ENCODE measurements at places on chromosomes 2 and 18.

DNA sequence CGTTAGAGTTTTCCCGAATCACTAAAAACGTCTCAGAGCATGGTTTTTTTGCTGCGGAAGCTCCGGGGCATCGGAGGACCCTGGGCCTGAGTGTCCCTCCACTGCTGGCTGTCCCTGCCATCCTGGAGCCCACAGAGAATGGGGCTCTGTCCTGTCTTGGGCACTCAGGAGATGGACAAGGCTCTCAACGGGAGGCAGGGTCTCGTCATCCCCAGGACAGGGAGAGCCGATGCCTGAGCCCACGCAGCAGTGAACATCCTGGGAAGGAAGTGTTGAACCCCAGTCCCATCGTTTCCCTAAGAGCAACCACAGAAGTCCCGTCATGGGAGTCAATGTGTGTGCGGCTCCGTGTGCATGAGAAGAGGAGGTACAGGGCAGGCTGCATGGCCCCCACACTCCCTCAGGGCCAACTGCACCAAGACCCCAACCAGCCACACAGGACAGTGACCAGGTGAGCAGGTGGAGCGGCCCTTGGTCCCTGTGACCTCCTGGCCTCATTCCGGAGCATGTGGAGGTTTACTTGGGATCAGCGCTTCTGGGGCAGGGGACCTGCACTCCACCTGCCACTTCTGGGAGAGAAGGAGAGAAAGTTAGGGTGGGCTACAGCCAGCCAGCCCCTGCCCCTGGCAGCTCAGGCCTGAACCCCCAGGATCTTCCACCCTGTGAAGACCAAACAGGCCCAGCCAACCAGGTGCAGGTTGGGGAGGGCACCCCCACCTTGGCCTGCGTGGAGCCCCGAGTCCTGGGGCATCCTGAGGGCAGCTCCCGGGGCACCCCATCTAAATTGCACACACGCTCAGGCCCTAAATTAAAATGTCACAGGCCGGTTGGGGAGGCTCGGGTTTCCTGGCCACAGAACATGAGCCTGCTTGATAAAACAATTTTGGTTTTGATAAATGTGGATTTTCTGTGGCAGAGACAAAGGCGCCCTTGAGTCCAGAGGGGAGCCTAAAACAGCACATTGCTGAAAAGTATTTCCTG is 3.1 kb upstream of the SNED1 start:
- DNase-seq: no peak

DNA sequence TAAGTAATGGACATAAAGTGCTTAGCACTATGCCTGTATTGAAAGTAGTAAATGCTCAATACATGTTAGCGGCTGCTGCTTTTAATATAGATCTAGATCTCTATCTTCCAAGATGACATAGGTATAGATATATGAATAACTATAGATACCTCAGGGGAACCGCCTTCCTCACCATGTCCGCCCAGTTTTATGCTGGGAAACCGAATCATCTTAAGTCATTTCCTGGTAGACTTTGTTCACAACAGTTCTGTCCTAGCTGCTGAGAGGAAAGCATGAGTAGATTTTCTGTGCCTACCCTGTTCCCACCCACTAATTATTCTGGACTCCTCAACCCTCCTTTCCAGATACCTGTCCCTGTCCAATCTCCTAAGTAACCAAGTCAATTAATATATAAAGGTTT is 21.6 kb upstream of the ITM2C start:
- DNase-seq: no peak

DNA sequence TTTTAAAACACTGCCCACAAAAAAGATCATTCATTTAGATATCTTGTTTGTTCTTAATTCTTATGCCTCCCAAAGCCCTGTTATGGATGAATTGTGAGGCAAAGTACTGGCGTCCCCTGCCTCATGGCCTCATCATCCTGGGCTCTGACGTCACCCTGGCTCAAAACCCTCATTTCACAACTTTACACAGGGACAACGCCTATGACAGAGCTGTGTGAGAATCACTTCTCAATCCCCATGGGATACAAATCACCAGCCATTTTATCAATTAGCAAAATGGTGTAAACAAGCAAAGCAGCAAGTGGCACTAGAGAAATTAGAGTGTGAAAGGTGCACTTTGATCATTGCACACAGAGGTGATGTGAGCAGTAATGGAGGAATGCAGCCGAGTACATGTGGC is 16.6 kb downstream of the FHOD3 start:
- no peak for DNase-seq

DNA sequence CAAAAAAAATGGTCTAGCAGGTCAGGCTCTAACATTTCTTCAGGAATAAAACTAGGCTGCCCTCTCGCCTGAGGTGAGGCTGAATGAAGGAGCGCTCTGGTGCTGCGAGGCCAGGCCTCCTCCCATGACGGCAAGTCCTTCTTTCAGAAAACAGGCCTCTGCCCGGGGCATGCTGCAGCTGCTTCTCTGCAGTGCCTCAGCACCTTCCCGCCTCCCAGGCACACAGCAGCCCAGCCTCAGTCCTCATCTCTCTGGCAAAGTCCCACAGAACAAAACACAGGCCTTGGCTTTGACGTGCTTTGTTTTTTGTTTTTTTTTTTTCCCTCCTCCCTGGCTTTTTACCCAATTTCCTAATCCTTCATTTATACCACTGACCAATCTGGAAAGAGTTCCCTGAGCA is 74.8 kb downstream of the BCL11A start:
- no peak for DNase-seq

GRCh38 chr18:44938720-44939665 is 258.3 kb downstream of the SETBP1 start:
- no peak for DNase-seq

GRCh38 chr2:15701341-15701907 is 109.8 kb downstream of the DDX1 start:
- no peak for DNase-seq

DNA sequence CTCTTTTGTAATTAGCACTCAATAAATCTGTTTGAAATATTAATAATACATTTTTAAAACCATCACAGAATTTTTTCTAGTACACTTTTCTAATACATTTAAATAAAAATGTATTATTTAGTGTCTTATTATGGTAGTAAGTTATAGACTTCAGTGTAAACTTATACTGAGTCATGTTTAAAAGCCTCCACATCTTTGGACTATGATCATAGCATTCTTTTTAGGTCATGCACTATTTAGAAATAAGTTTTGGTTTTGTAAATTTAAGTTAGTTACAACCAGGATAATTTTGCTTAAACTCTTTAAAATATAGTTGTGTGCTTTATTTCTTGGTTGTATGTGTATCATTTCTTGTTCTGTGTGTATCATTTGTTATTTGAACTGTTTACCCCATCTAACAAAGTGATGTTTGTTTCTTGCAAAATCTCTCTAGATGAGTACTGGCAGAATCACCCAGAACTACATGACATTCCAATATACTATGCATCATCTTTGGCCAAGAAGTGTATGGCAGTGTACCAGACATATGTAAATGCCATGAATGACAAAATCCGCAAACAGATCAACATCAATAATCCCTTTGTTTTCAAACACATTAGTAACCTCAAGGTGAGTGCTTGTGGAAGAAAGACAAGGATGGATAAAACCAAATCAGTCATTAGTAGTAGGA is 16.7 kb downstream of the CPSF3 start:
- no peak for DNase-seq

- DNase-seq: no peak
These were observed 14.1 kb upstream of the TXNL4A start for GRCh38 chr18:80002468-80002867.

GRCh38 chr18:36770315-36770946 is 58.4 kb downstream of the TPGS2 start:
- DNase-seq: no peak

DNA sequence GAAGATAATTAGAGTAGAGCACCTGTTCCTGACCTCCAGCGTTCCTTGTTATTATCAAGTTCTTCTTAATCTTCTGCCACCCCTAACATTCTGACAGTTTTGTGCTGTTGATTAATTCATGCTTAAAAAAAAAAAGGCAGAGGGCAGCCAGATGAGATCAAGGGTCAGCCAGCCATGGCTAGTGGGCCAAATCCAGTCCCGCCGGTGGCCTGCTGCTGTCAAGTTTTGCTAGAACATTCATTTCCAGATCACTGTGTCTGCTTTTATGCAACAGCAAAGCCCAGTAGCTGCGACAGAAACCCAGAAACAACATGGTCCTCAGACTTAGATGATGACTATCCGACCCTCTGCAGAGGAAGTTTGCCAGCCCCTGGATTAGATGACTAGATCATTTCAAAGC is 101.6 kb downstream of the RNF144A start:
- no peak for DNase-seq

GRCh38 chr18:3458952-3459853 is 9.2 kb downstream of the TGIF1 start:
- DNase-seq: no peak

DNA sequence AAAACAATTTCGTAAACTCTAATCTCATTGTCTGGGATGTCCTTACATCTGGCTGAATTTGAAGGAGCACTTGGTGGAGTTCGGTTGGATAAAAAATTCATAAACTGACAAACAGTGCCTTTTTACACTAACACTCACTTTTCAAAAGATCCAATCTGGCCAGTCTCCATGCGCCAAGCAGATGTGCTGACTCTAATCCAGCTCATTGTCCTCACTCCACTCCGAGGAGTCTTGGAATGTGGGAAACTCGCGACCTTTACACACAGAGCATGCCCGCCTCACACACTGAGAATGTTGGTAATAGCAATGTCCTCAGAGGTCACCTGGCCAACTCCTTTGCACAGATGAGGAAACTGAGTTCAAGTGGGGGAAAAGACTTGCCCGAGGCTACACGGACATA is 66.8 kb downstream of the XDH start:
- DNase-seq: no peak

DNA sequence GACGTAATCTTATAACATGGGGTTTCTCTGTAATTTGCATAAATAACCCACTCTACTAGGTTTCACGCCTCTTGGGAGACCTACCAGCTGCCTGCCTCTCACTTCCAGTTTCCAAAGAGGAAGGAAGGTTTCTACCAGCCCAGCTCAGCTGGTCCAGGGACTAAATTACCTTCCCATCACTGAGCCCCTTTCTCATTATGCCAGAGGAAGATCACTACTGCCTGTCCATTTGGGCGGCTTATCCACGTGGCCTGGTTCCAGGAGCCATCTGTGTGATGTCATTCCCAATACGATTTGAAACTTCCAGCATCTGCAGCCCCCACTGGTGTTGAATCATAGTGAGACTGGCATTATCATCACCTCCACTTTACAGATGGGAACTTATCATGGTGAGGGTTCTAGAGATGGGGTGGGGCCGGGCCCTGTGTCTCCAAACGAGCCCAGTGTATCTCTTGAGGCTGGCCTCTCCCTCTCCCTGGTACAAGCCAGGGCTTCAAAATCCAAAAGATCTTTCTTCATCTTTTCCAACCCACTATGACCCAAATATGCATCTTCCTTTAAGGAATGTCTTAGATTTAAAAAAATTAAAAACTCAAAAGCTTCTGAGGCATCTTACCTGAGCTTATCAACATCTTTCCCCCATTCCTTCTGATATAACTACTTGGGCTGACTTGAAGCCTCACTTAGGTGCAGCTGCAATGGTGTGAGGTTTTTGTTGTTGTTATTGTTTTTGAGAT is 140.8 kb downstream of the DDX1 start:
- DNase-seq: no peak

GRCh38 chr2:133503323-133503722 is 64.9 kb downstream of the NCKAP5 start:
- no peak for DNase-seq

DNA sequence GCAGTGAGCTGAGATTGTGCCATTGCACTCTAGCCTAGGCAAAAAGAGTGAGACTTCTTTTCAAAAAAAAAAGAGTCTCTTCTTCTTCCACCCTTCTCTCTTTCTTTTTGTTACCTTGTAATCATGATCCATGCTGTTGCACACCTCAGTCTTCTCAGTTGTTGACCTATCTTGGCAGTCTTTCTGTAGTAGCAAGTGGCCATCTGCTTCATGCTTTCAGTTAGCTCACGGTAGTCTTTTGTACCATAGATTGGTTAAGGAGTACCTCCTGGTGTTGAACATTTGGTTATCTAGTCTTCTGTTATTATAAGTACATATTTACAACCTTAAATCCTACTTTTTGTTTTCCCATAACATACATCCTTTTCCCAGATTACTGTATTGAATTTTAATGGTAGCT is 3.1 kb downstream of the GORASP2 start:
- DNase-seq: no peak

GRCh38 chr2:213150315-213151097 is 906 bp downstream of the IKZF2 start:
- DNase-seq: no peak

DNA sequence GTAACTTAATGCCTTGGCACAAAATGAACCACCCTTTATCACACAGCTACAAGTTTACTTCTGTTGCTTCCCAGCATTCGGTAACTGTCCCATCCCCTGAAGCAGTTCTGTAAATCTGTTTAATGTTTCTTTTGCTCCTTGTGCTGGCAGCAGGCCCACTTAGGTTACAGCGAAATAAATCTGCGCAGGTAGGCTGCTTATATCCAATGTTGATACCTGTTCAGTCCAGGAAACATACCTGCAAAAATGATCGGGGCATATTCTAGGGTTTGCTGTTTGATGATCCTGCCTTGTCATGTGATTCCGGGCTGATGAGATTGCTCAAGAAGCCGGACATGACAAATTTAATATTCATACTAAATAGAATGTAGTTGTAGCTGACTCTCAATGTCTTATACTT is 23.3 kb downstream of the PELI1 start:
- DNase-seq: no peak
